ENCODE measurements at places on chromosomes 3 and 15.

GRCh38 chr3:108292905-108293328, 3.4 kb upstream of the HHLA2 start:
- no peak for DNase-seq

DNA sequence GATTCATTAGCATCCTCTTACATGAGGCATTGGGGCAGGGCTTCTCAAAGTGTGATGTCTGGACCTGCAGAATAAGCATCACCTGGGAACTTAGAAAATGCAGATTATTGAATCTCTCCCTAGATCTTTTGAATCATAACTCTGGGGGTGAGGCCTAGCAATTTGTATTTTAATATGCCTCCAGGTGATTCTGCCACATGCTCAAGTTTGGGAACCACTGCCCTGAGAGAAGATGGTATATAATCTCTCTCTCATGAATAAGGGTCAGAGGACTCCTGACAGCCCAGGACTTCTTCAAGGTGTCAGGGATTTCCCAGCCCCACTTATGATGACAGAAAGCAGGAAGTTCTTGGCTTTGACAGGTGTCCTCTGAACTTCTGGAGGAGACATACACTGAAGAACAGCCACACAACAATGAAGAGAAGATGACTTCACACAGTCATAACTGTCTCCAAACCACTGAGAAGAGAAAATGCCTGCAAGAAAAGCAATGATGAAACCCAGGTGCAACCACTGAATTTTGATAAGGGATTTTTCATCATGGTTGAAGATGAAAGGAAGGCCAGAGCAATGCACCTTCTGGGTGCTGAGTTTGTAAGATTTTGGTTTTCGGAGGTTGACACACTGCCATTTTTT, 211.9 kb upstream of the MRPL3 start:
- no peak for DNase-seq

DNA sequence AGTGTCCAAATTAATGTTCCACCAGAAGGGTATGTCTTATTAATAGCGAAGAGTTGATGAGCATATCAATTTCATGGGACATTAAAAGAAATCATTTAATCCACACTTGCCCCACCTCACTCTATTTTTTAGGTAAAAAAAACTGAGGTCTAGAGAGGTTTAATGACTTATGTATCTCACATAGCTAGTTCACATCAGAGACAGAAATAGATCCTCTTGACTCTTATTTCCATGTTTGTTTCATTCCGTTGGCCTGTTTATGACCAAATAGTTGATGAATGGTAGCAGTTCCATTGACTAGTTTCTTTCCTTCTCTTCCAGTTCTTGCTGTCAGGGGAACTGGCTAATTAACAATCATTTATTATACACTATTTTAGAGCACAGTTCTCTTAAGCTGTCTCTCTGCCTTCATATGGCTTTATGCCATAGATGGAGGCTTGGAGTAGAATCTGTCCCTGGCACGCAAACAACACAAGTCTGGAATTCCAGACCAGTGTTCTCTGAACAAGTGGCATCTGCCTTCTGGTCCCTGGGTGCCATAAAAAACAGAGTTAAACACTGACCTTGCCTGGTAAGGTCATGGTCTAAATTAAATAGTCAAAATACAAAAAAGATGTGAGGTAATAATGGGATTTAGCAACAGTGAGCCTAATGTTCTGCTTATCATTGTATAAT, 220.0 kb upstream of the CGNL1 start:
- no peak for DNase-seq

DNA sequence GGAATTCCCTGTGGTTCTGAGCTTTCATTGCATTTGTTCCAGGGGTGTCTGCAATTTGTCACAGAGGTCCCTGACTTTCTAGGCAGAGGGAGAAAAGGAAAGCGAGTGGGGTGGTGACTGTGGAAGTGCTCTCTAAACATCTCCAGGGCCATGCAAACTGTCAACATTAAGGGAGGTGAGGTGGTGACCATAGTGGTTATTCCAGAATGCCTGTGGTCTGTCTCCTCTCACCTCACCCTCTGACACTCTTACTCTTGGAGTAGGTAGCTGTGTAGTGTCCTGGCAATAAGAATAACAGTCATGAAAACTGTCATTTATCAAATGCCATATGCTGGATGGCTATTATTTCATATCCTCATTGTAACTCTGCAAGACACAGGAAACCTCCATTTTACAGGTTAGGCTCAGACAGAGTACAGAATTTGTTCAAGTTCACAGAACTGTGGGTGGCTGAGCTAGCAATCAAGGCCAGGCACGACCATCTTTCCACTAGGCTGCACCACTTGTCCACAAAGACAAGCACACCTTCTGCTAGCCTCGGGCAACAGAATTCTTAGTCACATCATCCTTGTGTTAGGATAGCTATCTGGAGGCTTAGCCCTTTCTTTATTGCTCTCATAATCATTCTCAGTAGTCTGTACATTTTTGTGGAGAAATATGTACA, 179.4 kb downstream of the CD47 start:
- no peak for DNase-seq

DNA sequence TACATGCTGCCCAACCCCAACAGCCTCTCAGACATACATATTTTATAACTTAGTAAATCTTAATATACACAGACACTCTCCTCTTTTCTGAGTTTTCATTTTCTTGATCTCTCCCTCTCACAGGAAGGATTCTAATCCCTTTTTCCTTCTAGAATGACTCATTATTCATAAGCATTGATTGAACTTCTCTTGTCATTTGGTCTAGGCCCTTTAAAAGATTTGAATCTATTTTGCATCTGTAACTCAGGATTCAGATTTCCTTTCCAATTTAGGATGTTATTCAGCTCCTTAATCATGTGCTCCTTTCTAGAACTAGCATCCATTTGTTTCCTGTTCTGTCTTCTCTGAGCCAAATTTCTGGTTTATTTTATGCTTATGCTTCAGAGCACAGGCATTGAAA, 624.5 kb upstream of the SGO1 start:
- no peak for DNase-seq

- peak; percentile 76 for DNase-seq
Measured at GRCh38 chr15:57198654-57199291, 177.5 kb upstream of the CGNL1 start.

DNA sequence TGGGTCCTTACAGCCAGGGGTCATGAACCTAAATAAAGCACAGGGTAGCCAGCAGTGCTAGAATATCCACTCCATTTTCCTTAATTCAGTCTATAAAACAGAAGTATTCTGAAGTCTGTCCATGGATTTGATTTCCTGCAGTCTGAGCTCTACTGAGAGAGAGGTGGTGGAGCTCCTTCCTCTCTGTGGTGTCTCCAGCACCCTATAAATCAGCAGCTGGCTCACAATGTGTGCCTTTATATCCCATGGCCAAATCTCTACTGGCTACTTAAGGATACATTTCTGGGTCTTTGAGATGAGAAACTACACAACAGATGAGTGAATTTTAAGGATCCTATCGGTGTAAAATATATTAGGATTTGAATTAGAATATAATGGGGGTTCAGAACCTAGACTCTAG, 339.9 kb upstream of the RBMS3 start:
- no peak for DNase-seq

DNA sequence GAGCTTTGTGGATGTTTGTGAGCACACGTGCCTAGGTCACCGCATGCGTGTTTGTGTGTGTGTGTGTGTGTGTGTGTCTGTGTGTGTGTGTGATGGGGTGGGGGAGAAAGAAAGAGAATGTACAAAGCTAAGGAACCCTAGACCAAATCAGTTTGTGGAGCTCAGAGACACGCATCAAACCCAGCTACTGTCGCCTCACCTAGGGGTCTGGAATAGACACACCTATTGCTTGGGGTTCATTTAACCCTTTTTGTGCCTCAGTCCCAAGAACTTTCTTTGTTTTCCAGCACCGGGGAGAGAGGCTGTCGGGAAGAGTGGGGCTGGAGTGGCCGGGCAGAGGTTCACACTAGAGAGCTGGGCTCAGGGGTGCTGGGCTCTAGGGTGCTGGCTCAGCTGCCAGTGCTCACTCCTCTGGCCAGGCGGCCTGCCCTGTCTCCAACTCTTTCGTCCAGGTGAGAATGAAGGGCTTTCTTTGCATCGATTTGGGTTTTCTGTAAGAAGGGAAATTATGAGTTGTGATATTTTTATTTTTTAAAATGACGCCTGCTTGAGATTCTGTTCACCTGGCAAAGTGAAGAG, 221.6 kb downstream of the MEIS2 start:
- no peak for DNase-seq

DNA sequence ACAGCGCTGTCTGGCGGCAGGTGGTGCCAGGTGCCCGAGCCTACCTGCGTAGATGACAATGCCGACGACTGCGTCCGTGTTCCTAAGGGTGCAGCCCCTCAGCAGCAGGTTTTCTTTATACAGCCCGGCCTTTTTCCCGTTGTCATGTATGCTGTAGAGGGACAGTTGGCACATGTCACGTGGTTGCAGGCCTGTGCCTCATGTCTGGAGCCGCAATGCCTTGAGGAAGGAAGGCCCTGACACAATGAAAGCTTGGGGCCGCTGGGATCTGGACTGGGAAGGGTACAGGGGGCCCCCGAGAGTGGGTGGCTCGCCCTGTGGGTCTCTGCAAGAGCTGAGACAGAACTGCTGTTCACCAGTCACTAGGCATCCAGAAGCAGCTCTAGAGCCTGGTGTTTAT, 136.0 kb downstream of the ATP10A start:
- no peak for DNase-seq

DNA sequence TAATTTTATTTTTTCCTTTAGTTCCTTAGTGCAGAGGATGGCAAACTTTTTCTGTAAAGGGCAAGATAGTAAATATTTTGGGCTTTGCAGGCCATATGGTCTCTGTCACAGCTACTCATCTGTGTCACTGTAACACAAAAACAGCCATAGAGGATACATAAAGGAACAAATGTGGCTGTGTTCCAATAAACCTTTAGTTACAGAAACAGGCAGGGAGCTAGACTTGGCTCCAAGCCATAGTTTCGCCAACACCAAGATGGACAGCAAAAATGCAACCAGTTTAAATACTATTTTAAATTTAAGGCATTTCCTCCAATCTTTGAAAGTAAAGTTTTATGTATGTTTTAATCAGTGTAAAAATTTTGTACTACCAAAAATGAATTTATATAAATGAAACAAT, 753.4 kb downstream of the FHIT start:
- peak; percentile 36 for DNase-seq

DNA sequence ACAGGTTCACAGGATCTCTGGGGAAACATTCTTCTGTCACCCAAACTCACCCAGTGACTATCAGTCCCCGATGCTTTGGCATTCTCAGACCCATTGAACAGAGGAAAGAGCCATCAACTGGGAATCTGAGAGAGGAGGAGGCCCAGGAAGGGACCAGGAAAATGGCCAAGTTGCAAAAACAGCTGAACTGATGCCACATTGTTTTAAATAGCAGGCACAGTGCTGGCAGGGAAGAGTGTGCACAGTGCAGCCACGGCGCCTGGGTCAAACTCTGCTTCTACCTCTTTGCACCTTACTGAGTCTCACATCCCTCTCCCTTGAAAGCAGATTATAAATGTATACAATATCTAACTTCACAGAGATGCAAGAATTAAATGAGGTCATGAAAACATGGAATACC, 66.4 kb downstream of the SRGAP3 start:
- no peak for DNase-seq

- DNase-seq = no peak
Measured at GRCh38 chr15:55016225-55016624, 180.5 kb downstream of the RSL24D1 start.

- no peak for DNase-seq
Measured at GRCh38 chr3:148372206-148372875, 325.4 kb upstream of the AGTR1 start.

DNA sequence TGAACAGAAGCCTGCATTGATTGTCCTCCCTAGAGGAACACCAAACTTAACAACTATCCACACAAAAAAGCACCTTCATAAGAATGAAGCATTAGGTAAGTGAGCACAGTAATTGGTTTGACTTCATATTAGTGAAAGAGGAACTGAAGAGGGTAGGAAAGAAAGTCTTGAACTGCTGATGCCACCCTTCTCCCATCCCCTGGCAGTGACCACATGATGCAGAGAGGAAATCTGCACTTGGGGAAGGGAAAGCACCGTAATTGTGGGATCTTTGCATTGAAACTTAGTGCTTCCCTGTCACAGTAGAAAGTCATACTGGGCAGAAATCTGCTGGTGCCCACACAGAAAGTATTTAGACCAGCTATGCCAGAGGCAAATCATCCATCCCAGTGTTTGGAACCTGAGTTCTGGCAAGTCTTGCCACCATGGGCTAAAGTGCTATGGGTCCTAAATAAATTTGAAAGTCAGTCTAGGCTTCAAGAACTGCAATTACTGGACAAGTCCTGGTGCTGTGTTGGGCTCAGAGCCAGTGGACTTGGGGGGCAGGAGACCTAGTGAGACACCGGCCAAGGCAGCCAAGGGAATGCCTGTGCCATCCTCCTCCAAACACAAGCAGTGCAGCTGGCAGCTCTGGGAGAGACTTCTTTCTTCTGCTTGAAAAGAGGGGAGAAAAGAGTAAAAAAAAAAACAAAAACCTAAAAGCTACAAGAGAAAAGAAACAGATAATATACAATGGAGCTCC, 63.6 kb downstream of the SLC15A2 start:
- no peak for DNase-seq

GRCh38 chr15:52709187-52709981, 30.2 kb upstream of the ATOSA start:
- no peak for DNase-seq

GRCh38 chr3:119834754-119835370, 53.0 kb downstream of the NR1I2 start:
- no peak for DNase-seq

- no peak for DNase-seq
Measured at GRCh38 chr3:81045976-81046375, 715.5 kb downstream of the GBE1 start.

DNA sequence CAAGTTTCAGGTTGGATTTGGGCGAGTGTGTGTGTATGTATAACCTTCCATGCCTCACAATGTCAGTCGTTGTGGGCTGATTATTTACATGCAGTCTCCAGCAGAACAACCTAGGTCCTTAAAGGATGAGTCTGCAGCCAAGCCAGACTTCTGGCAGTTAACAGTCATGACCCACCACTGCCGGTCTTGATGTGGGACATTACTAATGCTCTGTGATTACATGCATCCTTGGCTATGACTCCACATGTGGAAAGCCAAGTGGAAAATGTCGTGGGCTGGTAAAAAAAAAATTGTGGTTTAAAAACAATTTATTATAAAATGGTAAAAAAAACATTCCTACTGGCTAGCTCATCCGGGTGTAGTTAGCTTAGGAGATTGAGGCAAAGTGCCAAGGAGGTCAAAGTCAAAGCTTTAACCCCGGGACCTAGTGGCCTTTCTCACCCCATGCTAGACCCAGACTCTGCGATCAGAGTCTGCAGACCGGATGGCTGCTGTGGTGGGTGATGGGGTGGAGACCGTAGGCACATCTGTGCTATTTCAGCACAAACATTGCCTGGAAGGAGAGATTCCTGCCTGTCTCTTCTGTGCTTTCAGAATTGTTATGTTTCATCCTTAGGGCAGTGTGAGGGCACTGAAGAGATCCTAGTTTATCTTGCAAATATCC, 6.8 kb downstream of the RARRES1 start:
- DNase-seq = no peak

GRCh38 chr3:35946854-35947515, 307.7 kb downstream of the ARPP21 start:
- DNase-seq = peak; percentile 27

DNA sequence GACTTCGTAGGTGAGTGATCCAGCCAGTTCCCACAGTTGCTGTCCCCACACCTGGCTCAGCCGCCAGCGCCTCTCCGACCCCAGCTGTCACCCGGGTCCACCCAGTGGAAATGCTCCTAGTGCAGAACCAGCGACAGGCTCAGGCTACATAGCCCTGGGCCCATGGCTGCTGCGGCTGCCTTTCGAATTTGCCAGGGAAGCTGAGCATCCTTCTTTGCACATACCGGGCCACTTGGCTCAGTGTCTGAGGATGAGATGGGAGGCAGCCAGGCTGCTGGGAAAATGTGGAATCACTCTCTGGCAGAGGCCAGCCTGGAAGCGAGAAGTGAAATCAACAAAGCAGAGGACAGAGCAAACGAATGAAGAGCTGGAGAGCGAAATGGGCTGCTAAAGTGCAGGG, 80.1 kb downstream of the ST8SIA2 start:
- no peak for DNase-seq
